ENCODE measurements at places on chromosomes 3 and 15. TPM values are rescaled to one million over a fixed set of nuclear protein-coding genes. Genes with fewer than 3 reads are reported as not detected.

Gene SI
- total RNA-seq = not detected

Gene CCNDBP1
- total RNA-seq = 62.1 TPM

Gene ANKRD63
- not detected for total RNA-seq

Gene CFAP100
- not detected for total RNA-seq

Gene RBP2
- total RNA-seq = not detected

Gene DNAH12
- total RNA-seq = 0.05 TPM

DNA sequence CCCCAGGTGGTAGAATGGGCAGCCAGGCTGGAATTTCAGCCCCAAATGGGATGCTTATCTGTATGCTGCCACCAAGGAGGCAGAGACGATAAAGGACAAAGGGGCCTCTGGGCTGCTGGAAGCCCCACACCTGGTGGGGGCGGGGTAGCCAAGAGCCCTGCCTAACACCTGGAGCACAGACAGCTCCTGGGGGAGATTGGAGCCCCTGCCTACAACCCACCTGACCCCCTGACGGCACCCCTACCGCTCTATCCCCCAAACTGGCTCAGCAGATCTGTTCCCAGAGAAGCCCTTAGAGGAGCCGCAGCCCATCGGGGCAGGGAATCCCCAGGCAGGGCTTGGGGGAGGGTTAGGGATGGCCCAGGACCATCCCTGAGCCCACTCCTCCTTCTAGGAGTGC, 15.8 kb upstream of the SEMA3F start:
- no peak for DNase-seq

DNA sequence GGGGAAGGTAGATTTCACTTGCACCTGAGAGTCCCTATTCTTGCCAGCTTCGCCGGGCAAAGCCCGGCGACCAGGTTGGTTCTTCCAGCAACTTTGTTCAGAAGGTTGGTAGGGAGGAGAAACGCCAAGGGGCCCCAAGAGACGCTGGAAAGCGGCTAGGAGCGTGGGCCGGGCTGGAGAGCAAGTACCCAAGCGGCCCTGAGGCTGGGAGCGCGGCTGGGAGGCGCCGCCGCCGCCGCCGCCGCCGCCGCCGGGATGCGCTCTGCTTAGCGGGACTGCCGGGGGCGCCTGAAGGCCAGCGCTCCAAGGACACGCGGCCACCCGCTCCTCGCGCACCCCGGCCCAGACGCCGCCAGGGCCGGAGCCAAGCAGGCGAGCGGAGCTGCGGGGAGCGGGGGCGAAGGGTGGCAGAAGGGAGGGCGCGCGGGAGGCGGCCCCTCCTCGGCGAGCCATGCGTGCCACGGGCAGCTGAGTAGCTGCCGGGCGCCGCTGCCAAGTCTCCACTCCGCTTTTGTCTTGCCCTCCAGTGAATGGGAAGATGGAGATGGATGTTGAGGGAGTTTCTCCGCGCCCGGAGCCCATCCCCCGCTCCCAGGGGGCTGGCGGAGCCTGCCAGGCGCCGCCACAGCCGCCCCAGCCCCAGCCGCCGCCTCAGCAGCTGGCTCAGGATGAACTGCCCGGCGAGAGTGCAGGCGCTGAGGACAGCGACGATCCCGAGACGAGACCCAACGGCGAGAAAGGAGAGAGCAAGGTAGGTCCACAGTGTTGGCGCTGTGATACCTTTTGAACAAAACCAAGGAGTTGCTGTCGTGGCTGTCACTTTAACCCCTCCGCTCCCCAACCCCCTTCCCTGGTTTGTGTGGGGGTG, 227.4 kb upstream of the AZI2 start:
- DNase-seq = no peak

GRCh38 chr15:96889734-96890480, 559.4 kb downstream of the NR2F2 start:
- no peak for DNase-seq

GRCh38 chr3:170865209-170866094, 4.5 kb downstream of the RPL22L1 start:
- no peak for DNase-seq

- DNase-seq = no peak
Observed at GRCh38 chr3:108590460-108590859, 938 bp downstream of the DZIP3 start.

- DNase-seq = no peak
Observed at GRCh38 chr3:172317984-172318383, 130.3 kb downstream of the GHSR start.

- DNase-seq = peak; percentile 71
Observed at GRCh38 chr3:71066849-71067261, 516.7 kb downstream of the FOXP1 start.

DNA sequence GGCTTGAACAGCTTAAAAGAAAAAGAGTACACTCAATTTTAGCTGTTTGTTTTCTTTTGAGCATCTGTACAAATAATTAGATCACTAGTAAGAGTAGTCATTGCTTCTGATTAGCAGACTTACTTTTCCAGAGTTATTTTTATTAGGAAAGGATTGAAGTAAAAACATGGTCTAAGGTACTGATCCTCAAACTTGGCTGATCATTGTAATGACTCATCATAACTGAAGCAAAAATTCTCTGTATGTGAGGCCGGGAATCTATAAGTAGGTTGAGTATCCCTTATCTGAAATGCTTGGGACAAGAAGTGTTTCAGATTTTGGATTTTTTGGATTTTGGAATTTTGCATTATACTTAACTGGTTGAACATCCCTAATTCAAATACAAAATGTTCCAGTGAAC, 12.4 kb downstream of the NMD3 start:
- no peak for DNase-seq

DNA sequence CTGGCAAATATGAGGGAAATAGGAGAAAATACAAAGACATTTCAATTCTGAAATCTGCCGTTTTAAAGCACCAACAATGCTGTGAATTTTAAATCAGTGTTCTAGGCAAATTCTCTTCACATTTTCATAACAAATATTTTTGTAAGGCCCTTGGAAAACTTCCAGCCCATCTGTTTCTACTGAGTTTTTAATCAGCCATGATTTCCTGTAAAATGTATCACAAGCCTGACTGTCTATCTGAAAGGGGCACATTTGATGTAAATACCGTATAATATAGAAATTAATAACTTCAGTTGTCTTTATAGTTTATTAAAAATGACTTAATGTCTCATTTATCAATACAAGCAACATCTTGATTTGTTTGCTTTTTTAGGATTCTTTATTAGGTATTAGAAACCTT, 454.7 kb downstream of the PYDC2 start:
- no peak for DNase-seq

GRCh38 chr3:196688349-196688748, 23.7 kb downstream of the CEP19 start:
- no peak for DNase-seq

GRCh38 chr15:69852482-69852881, 245.2 kb downstream of the TLE3 start:
- no peak for DNase-seq

- DNase-seq = no peak
Observed at GRCh38 chr3:115667738-115668065, 44.4 kb downstream of the GAP43 start.

DNA sequence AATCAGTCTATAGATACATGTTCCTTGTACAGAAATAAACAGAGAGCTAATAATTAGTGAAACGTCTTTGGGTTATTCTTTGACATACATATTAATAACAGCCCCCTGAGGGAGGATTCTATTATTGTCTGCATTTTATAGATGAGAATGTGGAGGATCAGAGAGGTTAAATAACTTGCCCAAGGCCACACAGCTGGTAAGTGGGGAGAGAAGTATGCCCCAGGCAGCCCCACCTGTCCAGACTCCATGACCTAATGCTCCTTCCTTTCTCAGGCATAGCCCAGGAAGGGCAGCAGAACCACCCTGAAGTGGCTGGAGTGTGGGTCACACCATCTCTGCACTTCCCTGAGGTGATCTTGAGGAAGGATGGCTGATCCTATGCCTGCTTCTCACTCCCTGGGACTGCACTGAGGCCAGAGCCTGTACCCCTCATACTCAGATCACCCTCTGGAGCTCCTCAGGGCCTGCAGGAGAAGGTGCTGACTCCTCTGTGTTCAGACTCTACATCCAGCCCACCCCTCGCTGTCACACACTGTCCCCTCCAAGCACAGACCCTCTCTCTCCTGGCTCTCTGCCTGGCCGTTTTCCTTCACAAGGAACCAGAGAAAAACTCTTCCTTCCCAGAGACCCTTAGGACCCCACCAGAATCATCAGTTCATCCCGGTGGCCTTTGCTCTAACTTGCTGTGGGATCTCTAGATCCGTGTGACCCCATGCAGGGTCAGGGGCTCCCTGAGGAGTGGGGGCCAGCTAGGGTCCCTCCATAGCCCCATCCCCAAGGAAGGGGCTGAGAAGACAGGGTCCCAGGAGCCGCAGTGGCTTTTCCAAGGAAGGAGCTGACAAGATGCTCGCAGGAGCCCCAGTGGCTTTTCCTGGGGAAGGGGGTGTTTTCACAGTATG, 4.4 kb upstream of the HHATL start:
- no peak for DNase-seq

GRCh38 chr15:93296759-93297500, 207.9 kb upstream of the RGMA start:
- no peak for DNase-seq

- no peak for DNase-seq
Observed at GRCh38 chr3:46561951-46562350, 4.2 kb downstream of the LRRC2 start.

GRCh38 chr15:91289324-91289723, 189.3 kb downstream of the SV2B start:
- peak; percentile 32 for DNase-seq

- DNase-seq = no peak
Observed at GRCh38 chr3:88075072-88075471, 16.0 kb downstream of the ZNF654 start.

DNA sequence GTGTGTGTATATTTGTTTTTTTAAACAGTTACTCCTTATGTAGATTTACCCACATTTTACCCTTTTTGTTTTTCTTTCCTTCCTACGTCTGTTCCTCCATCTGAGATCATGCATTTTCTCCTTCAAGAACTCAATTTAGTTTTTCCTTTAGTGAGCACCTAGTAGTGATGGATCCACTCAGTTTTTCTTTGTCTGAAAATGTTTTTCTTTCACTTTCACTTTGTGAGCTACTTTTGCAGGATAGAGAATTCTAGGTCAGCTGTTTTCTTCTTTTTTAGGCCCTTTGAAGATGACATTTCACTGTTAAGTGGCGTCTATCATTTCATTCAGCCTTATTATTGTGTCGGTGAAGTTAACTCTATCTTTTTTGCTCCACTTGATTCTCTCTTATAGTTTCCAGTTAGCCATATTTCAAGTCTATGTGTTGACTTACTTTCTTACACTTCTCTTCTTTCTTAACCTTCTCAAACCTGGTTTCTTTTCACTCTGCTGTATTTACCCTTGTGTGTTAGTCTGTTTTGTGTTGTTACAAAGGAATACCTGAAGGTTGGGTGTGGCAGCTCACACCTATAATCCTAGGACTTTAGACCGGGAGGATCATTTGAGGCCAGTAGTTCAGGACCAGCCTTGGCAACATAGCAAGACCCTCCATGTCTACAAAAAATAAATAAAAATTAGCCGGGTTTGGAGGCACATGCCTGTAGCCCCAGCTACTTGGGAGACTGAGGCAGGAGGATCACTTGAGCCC, 55.8 kb downstream of the PRKCI start:
- no peak for DNase-seq

DNA sequence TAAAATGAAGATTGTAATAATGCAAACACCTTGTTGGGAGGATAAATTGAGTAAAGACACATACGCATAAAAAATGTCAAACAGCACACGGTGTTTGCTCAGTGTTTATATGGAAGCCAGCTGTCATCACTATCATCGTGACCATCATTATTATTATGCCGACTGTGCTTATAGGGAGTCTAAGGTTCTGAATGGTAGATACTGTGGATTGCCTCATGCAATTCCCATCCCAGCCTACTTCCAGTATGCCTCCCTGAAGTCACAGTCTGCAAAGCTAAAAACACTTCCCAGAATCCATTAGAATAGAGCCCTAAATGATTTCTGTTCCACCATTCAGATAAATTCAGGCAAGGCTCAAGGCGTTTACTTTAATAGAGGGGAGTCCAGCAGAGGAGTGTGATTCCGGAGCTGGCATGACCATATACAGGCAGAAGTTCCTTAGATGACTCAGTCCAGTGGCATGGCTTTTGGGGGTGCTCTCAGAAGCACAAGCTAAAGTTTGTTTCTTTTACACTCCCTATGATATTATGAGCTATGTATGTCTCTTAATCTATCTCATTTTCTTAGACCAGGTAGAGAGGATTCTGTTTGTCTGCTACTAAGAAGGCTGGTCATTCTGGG, 148.7 kb downstream of the MEX3B start:
- DNase-seq = no peak

DNA sequence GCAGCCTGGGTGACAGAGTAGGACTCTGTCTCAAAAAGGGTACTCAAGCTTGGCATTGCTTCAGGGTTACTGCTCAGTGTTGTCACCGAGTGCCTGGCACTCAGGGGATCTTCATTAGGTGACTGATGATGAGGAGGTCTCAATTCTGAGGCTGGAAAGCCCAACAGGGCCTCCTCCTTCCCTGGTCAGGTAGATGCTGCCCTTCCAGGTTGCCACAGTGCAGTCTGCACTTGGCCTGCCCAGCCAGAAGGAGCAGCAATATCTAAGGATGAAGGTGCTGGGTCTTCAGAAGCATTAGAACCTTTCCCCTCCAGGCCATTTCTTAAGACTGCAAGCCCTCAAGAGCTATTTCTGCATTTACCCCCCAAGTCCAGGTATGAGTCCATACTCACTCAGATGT, 42.0 kb downstream of the PGPEP1L start:
- no peak for DNase-seq

DNA sequence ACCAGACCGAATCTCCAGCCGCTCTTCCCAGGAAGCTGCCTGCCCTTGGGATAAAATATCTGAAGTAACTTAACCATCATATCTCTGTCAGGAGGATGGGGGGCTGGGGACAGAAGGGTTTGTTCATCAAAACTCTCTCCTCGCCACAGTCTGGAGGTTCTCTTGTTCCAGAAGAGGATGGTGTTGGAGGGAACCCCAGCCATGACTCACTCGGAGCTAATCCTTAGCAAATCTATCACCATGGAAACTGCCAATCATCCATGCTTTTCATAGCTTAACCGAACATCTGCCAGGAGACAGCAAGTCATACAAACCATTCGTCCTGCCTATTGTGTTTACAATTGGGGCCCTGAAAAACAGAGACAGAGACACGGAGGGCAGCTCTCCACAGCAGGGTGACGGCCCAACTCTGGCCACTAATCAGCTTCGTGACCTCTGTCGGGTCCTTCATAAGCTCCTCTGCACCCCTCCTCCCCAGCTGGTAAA, 73.8 kb upstream of the HEG1 start:
- DNase-seq = no peak

DNA sequence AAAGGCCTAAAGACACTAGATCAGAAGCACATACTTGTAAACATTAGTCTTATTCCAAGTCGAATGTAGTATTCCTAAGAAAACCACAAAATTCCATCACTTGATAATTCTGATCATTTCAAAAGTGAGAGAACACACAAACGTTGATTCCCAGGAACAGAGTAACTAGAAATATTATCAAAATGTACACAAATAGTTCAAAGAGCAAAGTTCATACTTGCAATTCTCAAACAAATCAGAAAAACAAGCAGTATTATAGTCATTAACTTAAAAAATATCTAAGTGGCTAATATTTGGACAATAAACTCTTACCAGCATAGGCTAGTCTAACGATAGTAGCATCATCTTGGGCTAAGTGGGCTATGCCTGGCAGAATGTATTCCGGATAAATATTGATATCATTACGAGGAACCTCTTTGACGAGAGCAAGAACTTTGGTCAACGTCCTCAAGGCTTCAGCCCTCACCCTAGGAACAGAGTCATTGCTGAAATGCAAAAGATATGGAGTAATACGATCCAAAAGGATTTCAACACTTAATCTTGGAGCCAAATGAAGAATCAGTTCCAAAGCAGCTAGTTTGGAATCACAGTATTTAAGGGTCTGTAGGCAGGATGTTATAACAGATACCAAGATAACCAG, 13.3 kb downstream of the PIK3R4 start:
- DNase-seq = no peak

GRCh38 chr3:72633121-72633520, 215.1 kb downstream of the SHQ1 start:
- no peak for DNase-seq

Measured in activated naive CD4-positive, alpha-beta T cell treated with anti-CD3 and anti-CD28 coated beads for 36 hours (primary cell).